ENCODE measurements at places on chromosomes 5 and 9.

GRCh38 chr5:61254969-61255555 lies 77.0 kb upstream of the ZSWIM6 start:
- no peak for DNase-seq

- DNase-seq: peak; percentile 84
Measured at GRCh38 chr9:130701059-130702022, 7.8 kb downstream of the EXOSC2 start.

DNA sequence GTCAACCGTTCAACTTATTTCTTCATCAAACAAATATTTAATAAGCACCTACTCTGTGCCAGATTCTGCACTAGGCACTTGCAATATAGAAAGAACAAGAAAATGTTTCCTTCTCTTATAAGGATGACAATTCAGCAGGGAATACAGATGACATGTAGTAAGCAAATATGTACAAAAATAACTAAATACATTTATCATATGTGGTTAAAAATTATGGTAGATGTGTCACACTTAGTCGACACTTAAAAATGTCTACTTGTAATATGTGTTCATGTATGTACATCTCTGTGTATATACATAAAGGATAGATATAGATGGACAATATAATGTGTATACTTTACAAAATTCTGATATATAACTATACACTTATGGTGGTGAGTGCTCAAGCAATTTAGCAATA lies 417.0 kb upstream of the MEF2C start:
- DNase-seq: peak; percentile 34

- DNase-seq: peak; percentile 77
Measured at GRCh38 chr9:96061293-96061987, 185.9 kb downstream of the ERCC6L2 start.

DNA sequence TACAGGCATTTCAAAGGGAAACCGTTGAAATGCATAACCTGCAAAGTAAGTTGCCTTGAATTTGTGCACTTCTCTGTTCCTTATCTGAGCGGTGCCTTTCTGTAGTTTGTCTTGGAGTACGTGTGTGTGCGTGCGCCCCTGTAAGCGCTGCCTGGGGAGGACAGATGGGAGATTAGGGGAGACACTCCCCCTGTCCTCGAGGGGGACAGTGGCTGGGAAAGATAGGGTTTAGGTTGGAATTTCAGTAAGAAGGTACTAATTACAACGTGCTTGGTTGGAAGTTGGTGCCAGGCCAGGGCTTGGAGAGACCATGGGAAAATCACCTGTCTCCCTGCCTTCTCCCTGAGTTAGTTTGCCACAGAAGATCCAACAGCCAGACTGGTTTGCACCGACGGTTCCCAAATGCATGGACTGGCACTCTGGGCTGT lies 73.2 kb downstream of the PIK3R1 start:
- no peak for DNase-seq

DNA sequence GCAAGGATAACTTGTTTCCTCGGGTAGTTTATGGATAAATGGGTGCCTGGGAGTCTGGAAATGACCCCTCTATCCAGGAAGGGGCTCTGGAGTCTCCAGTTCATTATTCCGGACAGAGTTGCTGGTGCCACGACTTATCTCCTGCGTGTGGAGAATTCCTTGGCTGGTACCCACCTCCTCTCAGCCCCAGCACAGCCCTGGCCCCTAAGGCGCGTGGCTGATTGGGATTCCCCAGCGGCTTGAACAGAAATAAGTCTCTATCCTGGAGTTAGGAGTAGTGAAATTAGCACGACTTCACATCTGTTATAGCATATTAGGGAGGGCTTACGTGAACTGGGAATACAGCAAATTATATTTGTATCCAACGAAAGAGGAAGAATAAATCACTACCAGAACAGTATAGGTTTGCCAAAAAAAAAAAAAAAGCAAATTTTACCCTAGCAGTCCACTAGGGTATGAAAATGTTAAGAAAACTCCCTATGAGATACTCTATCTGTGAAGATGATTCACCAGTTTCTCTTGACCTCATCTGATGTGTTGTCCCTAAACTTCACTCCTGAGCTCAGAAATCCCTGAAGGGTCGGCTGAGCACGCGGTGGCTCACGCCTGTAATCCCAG lies 172.5 kb upstream of the OTULINL start:
- peak; percentile 40 for DNase-seq

GRCh38 chr5:65927503-65928321 lies 1.3 kb downstream of the ERBIN start:
- DNase-seq: peak; percentile 67

DNA sequence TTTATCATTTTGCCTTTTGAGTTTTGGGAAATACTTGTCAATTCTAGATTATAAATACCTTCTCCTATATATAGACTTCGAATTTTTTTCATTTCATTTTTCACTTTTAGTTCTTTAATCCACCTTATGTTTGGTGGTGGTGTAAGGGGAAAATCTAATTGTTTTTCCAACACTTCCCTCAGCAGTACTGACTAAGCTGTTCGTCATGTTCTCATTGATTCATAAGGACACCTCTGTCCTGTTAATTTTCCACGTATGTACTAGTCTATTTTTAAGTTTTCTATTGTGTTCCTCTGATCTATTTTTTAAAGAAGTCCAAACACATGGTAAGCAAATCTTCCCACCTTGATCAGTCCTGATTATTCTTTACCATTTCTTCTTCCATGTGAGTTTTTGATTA lies 254.2 kb downstream of the SYK start:
- no peak for DNase-seq

DNA sequence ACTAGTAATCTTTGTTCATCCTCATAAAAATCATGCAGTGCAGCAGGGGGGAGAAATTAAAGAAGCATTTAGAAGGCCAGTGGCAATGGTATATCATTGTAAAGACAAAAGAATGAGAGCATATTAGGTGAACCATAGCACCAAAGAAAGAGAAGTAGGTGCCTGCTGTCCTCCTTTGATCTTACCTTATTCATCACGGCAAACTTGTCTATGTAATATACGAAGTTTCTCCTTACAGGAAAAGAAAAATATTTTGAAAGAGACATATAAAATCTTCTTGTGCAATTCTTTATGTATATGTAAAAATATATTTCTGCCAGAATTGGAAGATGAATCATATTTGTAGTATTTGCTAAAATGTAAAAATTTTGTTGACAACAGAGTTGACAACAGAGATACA lies 411.3 kb upstream of the ARRDC3 start:
- DNase-seq: no peak

DNA sequence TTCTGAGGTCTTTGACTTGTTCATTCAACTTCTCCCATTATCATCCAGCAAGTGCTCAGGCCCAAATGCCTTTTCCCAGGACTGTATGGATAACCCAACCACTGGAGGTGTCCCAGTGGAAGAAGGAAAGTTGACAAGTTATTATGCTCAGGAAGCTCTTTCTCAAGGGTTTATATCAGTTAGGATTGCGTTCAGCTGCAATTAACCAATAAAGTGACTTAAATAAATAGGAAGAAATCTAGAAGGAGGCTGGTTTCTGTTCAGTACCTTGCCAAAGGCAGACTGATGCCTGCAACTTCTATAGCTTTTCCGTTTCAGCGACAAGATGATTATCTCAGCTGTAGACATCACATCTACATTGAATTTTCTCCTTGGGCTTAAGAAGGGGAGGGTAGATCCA lies 52.1 kb downstream of the ENC1 start:
- DNase-seq: no peak

DNA sequence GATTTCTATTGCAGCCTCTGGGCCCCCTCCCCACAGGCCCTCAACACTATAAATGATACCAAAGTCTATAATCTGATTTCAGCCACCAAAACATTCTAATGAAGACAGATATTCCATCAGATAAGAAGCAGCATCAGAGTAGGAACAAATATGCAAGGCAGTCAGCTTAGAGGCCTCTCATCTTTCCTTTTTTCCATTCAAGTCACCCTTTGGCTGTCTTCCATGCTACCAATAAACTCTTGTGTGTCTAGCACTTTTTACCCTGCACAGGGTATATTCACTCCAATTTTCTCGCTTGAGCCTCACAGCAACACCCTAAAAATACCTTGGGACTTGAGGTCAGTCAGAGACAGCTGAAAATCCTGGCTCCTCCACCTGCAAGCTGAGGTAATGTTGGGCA lies 193.7 kb downstream of the BRINP1 start:
- no peak for DNase-seq

DNA sequence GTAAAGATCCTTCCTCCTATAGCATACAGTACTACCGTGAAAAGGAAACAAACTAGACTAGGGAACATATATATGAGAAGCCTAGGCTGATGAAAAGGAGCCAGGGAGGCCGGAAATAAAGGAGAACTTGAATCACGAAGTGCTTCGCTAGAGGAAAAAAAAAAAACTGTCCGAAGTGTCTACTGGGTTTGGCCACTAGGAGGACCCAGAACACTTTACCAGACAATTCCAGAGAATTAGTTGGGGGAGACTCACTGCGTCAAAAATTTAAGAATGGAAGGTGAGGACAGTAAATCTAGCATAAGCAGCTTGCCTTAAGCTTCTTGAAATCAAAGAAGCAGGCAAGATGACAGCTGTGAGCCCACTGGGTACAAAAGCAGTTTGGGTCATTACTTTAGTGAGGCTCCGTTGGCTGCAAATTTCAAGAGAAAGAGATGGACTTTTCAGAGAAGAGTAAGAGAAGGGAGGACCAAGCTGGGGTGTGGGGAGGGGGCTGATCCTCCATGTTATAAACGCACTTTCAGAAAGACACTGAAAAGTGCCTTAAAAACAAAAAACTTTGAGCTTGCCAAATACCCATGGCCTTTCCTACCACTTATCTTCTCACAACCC lies 47.4 kb downstream of the P4HA2 start:
- DNase-seq: peak; percentile 73

DNA sequence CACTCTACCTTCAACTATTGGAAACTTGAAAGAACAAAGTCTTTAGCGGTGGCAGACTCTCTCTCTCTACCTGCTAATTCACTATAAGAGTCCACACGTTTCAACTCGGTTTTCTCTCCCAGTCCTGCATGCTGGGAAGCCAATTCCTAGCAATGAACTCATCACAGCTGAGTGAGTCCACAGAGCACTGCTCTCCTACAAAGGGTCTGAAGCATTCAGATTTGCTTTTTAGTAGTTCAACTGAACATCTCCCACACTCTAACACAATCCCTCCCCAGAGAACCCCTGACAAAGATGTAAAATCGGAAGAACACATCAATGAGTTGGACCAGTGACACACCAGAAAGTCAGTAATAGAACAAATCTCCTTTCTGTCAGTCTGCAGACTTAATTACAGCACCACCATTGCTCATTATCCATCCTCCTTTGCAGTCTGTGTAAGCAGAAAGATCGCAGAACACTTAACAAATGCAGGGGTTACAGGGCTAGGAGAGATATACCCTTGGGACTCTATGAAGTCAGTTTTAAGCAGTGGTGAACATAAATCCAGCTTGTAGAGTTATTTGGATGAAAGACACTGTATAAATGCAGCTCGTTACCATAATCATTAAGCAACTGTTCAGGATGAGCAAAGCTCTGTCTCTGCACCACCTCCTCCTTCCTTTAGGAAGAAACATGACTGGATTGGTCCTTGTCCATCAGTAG lies 353.4 kb upstream of the GRIA1 start:
- no peak for DNase-seq

DNA sequence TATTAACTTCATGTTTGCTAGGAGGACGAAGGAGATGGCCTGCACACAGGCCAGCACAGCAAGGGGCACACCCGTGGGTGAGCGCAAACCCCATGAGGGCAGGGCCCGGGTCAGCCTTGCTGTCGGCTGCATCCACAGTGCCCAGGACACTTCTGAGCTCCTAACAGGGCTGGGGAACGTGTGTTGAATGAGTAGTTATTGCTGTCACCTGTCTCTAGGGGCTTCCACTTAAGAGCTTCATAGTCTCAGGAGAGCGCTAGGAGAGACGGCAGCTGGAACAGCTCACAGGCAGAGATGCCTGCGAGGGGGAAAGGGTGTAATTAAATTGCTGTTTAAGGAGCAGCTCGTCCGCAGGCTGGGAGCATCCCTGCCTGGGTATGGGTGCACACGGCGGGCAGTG lies 91.4 kb upstream of the NEURL1B start:
- DNase-seq: no peak

GRCh38 chr9:22922222-22922621 lies 475.6 kb downstream of the DMRTA1 start:
- DNase-seq: no peak

GRCh38 chr5:97002983-97003382 lies 67.1 kb downstream of the LNPEP start:
- DNase-seq: peak; percentile 29

DNA sequence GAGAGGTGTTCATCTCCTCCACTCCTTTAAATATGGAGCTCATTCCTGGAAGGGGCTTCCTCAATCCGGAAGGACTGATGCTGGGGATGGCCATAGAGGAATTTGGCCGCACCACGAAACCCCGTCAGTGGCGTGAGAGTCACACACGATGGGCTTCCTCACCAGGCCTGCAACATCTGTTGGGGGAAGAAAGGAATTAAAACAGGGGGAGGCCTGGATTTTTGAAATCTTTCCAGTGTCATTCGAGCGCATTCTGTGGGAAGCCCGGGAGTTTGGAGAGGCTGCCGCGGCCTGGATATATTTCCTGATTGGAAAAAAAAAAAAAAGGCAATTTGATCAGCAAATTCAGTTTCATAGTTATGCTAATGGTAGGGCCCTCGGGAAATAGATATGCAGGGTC lies 76.3 kb upstream of the ORM1 start:
- peak; percentile 95 for DNase-seq

DNA sequence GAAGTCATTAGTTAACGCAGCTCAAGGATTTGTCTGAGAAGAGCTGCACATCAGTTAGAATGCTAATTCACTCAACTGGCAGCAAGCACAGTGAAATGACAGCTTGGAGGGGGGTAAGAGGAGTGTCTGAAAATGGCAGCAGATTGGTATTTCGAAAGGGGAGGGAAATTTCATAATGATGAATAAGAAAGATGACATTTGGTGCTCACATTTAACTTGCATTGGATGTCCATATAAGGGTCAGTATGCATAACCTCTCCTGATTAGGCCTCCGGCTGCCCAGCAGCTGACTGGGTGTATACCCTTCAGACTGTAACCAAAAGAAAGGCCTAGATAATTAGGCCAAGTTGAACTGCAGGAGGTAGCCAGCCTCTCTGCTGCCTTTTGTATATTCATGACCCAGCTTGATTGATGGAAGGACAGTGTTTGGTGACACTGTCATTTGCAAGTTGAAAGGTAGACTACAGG lies 131.0 kb downstream of the PBX3 start:
- peak; percentile 82 for DNase-seq

DNA sequence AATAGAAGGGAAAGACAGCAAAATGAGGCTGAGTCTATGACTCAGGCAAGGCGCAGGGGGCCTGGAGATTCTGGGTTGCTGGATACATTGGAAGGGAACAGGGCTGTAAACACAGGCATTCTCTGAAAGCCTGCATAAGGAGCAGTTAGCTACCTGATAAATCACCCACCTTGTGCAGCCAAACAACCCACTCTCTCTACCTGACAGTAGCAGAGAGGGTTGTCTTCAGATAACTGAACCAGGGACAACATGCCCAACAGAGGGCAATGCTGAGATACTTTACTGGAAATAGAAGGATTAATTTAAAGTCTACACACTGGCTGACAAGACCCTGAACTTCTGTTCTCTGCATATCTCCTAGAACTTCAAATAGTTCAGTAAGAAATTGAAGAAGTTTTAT lies 161.6 kb downstream of the KCTD16 start:
- no peak for DNase-seq

GRCh38 chr5:143820451-143820850 lies 8.5 kb downstream of the HMHB1 start:
- DNase-seq: no peak

- DNase-seq: no peak
Measured at GRCh38 chr9:87685871-87686519, 39.9 kb upstream of the CTSL start.

- no peak for DNase-seq
Measured at GRCh38 chr5:168710706-168711105, 131.5 kb upstream of the PANK3 start.

GRCh38 chr5:52673495-52673894 lies 114.2 kb upstream of the ITGA1 start:
- DNase-seq: no peak

GRCh38 chr5:59037041-59037440 lies 454.2 kb downstream of the RAB3C start:
- no peak for DNase-seq
